Renal cortex interstitium (tissue), 15 donors: ENCODE measurements at places on chromosomes 7 and 10. TPM values are rescaled to one million over a fixed set of nuclear protein-coding genes. Genes with fewer than 3 reads are reported as not detected.

TLX1 gene
- 0.09 TPM for polyA plus RNA-seq

AZGP1 gene
- polyA plus RNA-seq = 67.1 TPM

RBM48 gene
- 21.7 TPM for polyA plus RNA-seq

GNAT3 gene
- polyA plus RNA-seq = not detected

HOXA9 gene
- 119 TPM for polyA plus RNA-seq

DNA sequence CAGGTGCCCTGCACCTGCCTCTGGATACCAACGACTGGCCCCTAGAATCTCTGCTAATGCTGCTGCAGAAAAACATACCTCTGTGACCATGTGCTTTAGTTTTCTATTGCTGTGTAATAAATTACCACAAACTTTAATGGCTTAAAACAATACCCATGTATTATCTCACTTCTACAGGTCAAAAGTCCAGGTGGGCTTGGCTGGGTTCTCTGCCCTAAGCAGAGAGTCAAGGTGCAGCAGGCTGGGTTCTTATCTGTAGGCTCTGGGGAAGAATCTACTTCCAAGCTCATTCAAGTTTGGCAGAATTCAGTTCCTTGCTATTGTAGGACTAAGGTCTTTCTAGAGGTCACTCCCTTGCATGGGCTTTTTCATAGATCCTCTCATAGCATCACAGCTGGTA, 52.3 kb downstream of the CCDC71L start:
- no peak for DNase-seq

GRCh38 chr7:125670926-125671572, 741.4 kb upstream of the POT1 start:
- no peak for DNase-seq

DNA sequence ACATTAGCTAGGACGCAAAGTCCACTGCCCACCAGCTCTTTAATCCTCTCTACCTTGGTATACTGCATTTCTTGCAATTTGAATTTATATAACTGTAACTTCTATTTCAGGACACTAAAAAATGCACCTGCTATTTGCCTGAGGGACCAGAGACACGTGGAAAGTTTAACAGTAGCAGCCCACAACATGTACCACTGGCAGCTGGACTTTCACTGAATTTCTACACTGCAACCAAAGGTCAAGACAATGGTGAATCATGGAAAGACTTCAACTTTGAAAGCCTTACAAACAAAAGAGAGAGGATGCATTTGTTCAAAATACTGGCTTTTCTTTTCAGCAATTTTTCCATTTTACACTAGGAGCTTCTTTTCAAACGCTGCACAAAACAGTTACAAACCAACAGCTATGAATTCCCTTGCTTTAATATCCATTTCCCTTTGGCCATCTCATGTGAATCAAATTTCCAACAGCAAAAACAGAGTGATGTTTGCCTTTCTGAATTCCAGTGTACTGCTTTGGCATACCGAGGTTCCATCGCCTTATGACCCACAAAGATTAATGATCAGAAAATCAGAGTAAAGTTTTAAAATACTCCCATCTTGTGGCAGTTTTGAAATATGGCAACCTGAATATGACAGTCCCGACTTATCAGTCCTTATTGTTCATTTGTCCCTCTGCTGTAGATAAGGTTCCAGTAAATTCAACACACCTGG, 29.9 kb upstream of the HNRNPH3 start:
- DNase-seq = no peak

DNA sequence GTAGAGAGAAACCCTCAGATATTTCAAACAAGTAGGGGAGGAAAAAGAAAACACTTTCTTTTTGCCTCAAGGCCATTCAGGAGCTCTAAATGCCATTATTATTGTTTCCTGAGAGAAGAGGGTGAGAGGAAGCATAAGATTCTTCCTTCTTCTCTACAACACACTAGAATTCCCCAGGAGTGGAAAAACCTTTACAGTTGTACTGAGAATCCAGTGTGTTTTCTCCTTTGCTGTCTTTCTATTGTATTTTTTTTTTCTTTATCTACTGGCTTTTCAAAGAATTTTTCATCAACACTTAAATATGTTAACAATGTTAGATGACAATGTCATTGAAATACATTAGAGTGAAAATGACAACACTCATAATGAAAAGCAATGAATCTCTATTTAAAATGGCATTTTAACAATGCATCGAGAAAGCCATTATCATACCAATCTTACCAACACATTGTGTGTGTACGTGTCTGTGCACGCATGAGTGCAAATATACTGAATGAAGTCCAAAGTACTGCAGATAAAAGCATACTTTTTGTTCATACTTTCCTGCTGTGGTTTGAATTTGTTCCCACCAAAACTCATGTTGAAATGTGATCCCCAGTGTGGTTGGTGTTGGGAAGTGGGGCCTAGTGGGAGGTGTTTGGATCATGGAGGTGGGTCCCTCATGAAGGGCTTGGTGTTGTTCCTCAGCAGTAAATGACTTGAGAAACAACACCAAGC, 24.2 kb upstream of the MACC1 start:
- no peak for DNase-seq

DNA sequence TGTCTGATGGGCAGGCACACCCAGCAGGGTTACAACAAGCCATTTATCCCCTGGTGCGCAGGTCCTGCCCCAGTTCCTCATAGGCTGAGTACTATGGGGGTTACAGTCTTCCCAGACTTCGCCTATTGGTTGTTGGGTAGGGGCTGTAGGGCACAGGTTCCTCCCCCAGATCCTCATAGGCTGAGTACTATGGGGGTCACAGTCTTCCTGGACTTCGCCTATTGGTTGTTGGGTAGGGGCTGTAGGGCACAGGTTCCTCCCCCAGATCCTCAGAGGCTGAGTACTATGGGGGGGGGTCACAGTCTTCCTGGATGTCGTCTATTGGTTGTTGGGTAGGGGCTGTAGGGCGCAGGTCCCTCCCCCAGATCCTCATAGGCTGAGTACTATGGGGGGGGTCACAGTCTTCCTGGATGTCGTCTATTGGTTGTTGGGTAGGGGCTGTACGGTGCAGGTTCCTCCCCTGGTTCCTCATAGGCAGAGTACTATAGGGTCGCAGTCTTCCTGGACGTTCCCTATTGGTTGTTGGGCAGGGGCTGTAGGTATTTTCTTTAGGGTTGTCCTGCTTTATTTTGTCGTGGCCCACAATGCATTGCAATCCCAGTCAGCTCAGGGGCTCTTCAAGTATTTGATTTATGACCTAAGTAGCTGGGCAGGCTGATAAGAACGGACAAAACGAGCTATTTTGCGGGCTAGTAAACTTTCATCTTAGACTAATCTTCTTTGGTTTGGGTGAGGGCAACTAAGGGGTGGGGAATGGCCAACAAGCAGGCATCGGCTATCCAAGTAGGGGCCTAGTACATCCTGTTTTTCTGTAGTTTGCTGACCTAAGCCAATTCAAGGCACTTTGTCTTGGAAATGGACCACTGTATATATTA, 3.4 kb downstream of the LRRC27 start:
- no peak for DNase-seq

DNA sequence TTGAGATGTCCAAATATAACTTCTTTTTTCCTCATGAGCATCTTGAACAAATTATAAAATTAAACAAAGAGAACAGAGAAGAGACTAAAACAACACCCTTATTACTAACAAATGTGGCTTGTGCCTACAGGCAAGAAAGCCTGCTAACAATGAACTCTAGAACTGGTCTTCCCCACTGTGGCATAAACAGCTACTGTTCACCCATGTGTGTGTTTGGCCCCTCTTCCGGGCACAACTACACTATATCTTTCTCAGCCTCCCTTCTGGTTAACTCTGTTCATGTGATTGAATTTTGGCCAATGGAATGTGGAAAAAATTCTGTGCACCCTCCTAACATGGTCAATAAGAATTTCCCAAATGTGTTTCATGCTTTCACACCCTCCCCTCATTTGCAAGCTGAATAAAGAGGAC, 117.0 kb downstream of the KBTBD2 start:
- DNase-seq = no peak

DNA sequence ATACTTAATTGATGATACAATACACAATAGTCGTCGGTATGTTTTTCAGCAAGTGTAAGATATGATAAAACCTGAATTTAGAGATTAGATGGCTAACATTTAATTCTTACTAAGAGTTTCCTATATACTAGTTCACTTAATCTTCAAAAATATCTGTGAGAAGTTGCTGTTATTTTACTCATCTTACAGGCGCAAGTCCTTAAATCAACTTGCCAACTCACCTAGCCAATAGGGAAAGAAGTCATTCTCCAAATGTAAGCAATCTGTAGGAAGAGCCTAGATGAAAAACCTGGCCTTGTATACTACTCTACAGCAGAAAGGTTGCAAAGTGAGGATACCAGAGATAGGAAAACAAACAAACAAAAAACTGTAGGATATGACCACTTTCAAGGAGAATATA, 10.6 kb downstream of the CD36 start:
- DNase-seq = no peak

- DNase-seq = no peak
Measured at GRCh38 chr7:7789551-7789988, 71.2 kb upstream of the RPA3 start.

DNA sequence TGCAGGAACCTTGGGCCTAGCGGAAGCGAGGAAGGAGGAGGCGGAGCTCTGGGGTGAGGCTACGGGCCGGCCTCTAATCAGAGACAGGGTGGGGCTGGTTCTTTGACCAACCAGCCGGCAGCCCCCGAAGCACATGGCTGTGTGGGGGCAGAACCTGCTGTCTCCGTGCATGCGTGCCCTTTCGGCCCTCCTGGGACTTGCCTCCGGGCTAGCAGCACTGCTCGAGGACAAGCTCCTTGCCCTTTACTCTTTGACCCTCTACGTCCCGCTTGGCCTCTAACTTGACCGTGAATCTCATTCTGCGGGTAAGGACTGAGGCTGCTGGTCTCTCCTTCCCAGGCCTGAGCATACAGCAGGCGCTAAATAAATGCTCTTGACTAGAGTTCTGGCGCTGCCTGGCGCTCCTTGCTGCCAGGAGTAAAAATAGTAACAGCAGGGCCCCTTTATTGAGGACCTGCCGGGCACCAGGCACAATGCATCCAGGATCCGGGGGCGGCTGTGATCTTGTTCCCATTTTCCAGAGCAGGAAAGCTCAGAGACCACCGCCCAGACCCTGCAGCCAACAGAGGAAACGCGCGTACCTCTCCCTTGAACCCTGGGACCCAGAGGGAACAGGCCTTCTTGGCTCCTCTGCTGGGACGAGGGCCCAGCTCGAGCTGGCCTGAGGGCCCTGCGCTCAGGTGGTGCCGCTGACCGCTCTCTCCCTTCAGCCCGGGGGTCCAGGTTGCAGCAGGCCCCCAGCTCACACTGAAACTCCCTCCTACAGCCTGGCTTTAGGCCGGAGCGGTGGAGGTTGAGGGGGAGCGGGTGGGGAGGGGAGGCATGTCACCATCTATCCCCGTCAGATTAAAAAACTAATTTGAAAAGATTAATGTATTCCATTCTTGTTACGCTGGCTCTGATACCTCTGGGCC, 2.7 kb upstream of the COMTD1 start:
- DNase-seq = no peak

DNA sequence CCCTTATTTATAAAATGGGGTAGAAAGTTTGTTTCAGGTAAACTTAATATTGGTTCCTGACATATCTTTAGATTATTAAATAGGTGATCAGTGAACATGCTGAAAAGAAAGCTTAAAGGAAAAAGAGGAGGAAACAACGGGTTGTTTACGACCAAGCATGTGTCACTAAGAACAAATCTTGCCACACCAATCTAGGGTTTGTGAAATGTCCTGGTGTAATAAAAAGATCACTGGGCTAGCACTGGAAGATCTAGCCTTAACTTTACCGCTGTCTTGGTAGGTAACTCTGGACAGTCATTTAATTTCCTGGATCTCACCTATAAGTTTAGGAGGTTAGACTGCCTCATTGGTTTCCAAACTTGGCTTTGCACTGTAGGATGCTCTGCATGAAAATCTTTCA, 19.0 kb downstream of the VPS26A start:
- DNase-seq = no peak

DNA sequence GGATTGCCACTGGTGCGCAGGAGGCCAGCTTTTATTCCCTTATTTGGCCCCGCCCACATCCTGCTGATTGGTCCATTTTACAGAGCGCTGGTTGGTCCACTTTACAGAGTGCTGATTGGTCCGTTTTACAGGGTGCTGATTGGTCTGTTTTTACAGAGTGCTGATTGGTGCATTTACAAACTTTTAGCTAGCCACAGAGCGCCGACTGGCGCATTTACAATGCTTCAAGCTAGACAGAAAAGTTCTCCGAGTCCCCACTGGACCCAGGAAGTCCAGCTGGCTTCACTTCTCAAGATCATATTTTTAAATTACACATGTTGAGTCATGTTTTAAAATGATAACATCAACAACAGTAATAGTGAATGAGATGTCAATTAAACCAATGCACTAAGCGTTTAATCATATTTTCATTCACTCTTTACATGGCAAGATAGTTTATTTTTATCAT, 128.3 kb downstream of the CUBN start:
- no peak for DNase-seq

- no peak for DNase-seq
Measured at GRCh38 chr10:70433581-70434280, 7.8 kb downstream of the NODAL start.

DNA sequence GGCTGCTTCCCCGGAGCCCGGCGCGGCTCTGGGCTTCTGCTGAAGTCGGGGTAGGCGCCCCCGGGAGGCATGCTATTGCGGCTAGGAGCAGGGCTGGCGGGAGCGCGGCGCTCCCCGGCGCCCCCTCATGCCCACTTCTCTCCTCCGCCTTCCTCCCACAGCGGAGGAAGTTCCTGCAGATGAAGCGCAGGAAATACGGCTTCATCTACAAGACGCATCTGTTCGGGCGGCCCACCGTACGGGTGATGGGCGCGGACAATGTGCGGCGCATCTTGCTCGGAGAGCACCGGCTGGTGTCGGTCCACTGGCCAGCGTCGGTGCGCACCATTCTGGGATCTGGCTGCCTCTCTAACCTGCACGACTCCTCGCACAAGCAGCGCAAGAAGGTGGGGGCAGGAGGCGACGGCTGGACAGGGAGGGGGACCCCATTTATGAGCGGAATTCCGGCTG, 479 bp downstream of the CYP26A1 start:
- DNase-seq = no peak

- DNase-seq = no peak
Measured at GRCh38 chr10:29923416-29923965, 135.9 kb downstream of the JCAD start.

DNA sequence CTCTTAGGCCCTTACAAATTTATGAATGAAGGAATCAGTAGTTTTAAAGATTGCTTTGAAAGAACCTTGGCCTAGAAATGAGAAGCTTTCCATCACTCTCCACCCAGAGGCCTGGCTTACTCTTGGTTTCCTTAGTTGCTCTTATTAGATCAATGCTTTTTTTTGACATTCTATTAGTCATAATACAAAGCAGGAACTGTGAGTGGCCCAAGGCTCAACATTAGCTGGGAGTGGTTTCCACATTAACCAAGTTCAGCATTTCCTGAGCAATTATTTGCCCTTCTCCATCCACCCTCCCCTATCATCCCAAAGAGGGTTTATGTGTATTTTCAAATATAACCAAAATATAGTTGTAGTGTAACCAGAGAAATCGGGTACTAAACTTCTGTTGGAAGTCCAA, 103.4 kb upstream of the FAM204A start:
- DNase-seq = no peak

DNA sequence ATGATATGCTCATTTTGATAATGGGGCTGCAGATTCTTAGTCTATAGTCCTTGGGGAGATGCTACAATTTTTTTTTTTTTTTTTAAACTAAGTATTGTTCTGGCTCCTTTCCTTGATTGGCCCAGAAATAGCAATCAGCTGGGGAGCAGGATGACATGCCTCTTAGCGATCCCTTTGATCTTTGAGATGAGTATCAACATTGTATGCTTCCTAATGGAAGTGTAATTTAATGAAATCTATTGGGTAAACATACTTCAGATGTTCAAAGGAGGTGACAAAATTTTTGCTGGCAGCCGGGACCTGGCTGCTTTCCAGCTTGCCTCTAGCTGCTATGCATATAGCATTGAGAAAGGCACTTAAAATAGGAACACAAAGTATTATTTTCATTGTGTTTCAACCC, 43.5 kb downstream of the VTI1A start:
- no peak for DNase-seq
